ENCODE measurements at places on chromosomes 6 and 20. TPM values are rescaled to one million over a fixed set of nuclear protein-coding genes. Genes with fewer than 3 reads are reported as not detected.

Gene RIN2
- 33.7 TPM for total RNA-seq

Gene RIPPLY2
- 0.64 TPM for total RNA-seq

Gene SLC17A3
- 1.4 TPM for total RNA-seq

Gene KCNB1
- total RNA-seq: 0.44 TPM

Gene WFDC5
- total RNA-seq: not detected

Gene CTCFL
- not detected for total RNA-seq

Gene CYP21A2
- total RNA-seq: not detected

Gene BANF2
- total RNA-seq: not detected

Gene TMC2
- not detected for total RNA-seq

Gene POPDC3
- total RNA-seq: 30.1 TPM

Gene SCUBE3
- total RNA-seq: 0.05 TPM

Gene PPIL6
- total RNA-seq: 2.4 TPM

Gene TRIM27
- 48.9 TPM for total RNA-seq

Gene IMPG1
- total RNA-seq: not detected

Gene OR12D3
- not detected for total RNA-seq

Gene PGC
- total RNA-seq: not detected

Gene LY6G6C
- not detected for total RNA-seq

Gene ARMH2
- total RNA-seq: not detected

Gene ECT2L
- not detected for total RNA-seq

Gene PTGIS
- total RNA-seq: not detected

Gene SYCP2L
- 2.8 TPM for total RNA-seq

Gene DLL1
- 0.12 TPM for total RNA-seq

Gene HSPA12B
- total RNA-seq: 0.48 TPM

Gene GSTA3
- not detected for total RNA-seq

Gene SYCP2
- 0.92 TPM for total RNA-seq

Gene OR2J3
- not detected for total RNA-seq

Gene ELOVL2
- 6.6 TPM for total RNA-seq

Gene SEMG1
- total RNA-seq: not detected

Gene PDYN
- total RNA-seq: not detected

Gene DBNDD2
- 24.9 TPM for total RNA-seq

Gene NMBR
- total RNA-seq: not detected

Gene CLPSL2
- not detected for total RNA-seq

Gene SPATS1
- total RNA-seq: not detected

Gene SSTR4
- not detected for total RNA-seq

Gene ZNF831
- total RNA-seq: not detected

Gene KHDC1L
- not detected for total RNA-seq

Gene PPP1R16B
- 0.14 TPM for total RNA-seq

Gene EYS
- total RNA-seq: not detected

Gene SLC24A3
- total RNA-seq: not detected

Gene DPM1
- 73.8 TPM for total RNA-seq

Gene C20orf144
- 0.12 TPM for total RNA-seq

Gene LSM2
- 56.0 TPM for total RNA-seq

Gene ZSWIM3
- total RNA-seq: 1.5 TPM

Gene TGIF2
- 5.0 TPM for total RNA-seq

Gene SLC26A8
- not detected for total RNA-seq

Gene PNPLA1
- not detected for total RNA-seq

Gene DPPA5
- total RNA-seq: not detected

Gene ADGRG6
- 47.1 TPM for total RNA-seq

Gene CTAGE9
- not detected for total RNA-seq

Gene TP53INP2
- 7.4 TPM for total RNA-seq

Gene STMND1
- total RNA-seq: not detected

Gene TEAD3
- 4.5 TPM for total RNA-seq

Gene RAB44
- total RNA-seq: not detected

Gene CCN2
- 27.8 TPM for total RNA-seq

Gene SEL1L2
- not detected for total RNA-seq

Gene KHDRBS2
- total RNA-seq: not detected

Gene ELOVL4
- 1.5 TPM for total RNA-seq

Gene SMOC2
- not detected for total RNA-seq

Gene SLC35F1
- 0.01 TPM for total RNA-seq

Gene CST5
- total RNA-seq: not detected

Measured in A549 treated with CpdA at 1 μM for 4 hours (cell line).